SK-N-SH treated with all-trans-retinoic acid at 6 μM for 48 hours (cell line): ENCODE measurements at places on chromosomes 2 and 18.

- no peak for ATAC-seq
Measured at GRCh38 chr2:121066526-121066925, 218.5 kb downstream of the TFCP2L1 start.

- peak; percentile 94 for ATAC-seq
Measured at GRCh38 chr18:28399781-28400362, 222.9 kb upstream of the CDH2 start.

DNA sequence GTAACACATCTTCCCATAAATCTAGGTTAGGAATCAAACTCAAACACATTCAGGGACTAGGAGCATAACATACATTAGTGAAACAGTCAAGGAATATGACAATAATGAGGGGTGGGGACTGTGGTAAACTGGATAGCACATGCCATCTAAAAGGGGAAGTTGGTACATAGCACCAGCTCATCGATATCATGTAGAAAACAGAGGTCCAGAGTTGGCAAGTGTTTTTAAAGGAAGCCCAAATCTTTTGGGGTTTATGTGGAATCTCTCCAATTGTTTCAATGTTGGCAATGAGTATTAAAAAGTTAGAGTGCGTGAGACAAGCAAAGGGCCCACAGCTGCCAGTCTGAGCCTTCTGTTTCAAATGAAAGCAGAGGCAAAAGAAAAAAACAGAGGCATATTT lies 24.4 kb downstream of the KLF7 start:
- ATAC-seq, result no peak

DNA sequence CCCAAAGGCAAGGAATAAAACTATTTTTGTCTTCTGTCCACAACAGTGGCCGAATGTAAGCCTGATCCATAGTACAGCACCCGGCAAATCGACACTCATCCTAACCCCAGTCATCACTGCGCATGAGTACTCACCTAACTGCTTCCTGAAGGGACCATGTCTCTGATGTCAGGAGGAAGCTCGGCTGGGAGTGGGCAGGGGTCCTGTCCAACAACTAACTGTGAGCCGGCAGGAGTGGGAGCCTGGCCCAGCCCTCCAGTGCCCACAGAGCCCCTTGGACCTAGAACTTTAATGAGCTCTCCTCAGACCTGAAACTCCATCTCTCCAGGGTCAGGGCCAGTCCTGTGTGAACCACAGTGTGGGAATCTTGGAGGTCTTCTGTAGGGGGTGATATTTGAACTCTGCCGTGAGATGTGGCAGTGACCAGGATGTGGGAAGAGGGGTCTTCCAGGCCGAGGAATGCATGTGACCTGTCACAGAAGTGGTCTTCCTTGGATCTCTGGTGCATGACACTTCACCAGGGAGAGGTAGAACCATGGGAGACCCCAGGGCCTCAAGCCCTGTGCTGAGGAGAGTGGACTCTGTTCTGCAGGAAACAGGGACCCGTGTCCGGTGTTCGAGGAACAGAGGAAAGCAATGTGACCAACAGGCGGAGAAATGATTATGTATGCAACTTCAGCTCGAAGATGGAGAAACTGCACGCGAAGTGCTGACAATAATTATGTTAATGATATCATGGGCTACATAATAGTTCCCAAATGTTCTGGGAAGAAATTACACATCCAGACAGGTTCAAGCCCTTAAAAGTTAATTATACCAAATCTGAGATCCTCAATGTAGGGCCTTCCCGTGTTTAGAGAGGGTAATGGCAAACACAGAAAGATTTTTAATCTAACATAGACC lies 240.1 kb upstream of the HDAC4 start:
- no peak for ATAC-seq

GRCh38 chr2:133652398-133652797 lies 84.1 kb upstream of the NCKAP5 start:
- no peak for ATAC-seq

- ATAC-seq, result peak; percentile 48
Measured at GRCh38 chr2:205193125-205193835, 489.0 kb upstream of the NRP2 start.

DNA sequence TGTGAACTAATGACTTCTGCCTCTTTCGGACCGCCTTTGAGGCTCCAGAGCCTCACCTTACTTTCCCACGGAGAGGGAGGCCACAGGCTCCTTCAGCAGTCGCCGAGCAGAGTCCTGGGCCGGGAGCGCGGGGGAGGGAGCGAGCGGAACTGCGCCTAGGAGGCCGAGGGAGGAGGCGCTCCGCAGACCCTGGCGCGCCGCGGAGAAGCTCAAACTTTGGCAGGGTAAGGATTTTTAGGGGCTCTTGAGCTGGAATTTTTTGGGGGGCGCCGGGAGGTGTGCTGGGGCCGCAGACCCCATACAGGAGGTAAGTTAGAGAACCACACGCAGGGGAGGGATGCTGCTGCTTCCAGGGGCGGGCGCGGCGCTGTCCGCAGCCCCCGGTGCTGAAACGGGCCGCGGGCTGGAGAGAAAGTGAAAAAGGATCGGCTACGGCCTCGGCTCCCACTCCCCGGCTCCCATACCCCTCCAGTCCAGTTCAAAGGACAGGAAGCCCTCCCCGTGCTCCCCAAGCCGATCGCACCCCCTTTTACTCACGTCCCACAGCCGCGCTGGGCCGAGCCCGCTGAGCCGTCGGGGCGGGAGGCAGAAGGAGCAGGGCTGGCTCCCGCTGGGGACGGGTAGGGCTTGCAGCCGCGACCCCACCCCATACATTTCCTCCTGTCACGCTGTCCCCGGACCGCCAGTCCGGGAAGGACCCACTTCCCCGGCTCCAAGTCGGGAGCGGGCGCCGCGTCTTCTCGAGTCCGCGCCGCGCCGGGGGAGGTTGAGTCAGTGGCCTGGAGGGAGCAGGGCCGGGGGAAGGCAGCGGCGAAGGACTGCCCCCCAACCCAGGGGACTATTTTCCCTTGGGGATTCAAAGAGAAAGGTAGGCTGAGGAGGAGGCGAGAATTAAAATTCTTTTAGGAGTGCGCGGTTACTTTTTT lies at the start of gene CNGA3:
CNGA3 (plus strand) TSS at position 146 of the 926 bp plus-strand sequence. CDS start 23,520 bp downstream, outside the sequence.
- peak; percentile 69 for ATAC-seq

DNA sequence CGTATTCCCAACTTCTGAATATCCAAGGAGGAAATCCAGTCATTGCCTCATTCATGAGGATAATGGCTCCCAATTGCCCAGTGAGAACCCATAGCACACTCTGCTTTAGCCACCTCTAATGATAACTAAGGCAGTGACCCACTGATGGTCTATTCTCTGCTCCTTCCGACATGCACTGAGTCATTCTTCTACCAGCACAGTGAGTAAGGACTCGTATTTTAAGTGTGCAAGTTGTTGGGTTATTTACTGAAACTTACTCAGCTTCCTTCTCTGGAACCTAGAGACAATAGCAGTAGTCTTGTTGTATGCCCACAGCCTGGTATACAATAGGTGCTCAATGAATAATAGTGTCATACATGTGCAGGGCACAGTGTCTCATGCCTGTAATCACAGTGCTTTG lies 81.1 kb upstream of the ZNF397 start:
- ATAC-seq, result no peak

DNA sequence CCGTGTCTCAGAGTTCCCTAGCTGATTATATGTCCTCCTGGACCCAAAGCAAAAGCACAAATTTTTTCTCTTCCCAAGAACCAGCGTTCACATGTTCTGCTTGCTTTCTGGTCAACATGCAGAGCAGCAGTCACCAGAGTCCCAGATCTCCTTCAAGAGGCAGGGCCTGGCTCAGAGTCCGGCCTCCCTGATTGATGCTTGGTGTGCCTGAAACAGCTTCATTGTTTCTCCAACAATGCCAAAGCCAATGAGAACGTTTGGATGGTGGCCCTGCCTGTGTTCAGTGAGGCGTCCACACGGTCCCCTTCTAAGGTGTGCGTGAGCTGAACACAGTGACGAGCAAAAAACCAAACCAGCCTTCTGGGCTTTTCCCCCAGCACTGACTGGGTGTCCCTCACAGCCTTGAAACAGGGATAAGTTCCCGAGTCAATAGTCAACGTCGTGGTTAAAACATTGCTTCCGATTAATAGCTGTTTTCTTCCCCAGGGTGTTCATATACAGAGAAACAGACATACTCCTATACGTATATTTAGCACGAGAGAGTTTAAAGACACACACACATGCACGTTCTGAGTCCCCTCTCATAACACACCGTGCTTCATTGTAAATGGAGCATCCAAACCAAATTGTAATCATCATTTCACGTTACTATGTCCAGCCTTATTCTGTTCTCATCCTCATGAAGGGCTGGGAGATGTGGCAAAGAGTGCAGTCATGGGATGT lies 19.3 kb upstream of the POU3F3 start:
- no peak for ATAC-seq

GRCh38 chr2:7429733-7430132 lies 512.5 kb downstream of the RNF144A start:
- ATAC-seq, result peak; percentile 67

DNA sequence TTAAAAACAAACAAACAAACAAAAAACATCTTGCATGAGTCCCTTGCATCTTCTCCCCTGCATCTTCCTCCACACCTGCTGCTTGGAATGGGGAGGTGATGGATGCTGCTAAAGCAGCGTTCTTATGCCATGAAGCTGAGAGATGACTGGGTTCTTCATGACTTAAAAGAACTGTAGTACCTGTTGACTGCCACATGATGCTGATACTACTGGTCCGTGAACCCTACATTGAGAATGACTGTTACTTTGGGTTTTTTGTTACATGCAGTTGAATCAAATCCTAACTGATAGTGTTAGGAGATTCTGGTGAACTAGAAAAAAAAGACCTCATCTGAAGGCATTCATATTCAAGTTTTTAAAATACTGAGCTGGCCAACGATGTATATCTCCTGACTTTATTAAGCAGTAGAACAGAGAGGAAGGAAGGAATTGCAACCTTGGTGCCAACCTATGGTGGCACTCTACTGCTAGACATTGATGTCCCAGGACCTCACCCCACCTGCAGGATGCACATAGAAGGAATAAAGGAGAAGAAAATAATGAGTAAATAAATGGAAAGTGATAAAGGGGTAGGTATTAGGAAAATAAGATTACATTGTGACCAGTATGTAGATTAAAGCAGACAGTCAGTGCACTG lies 63.2 kb upstream of the SPAG16 start:
- ATAC-seq, result no peak; the same call in 1 of the 3 replicates

DNA sequence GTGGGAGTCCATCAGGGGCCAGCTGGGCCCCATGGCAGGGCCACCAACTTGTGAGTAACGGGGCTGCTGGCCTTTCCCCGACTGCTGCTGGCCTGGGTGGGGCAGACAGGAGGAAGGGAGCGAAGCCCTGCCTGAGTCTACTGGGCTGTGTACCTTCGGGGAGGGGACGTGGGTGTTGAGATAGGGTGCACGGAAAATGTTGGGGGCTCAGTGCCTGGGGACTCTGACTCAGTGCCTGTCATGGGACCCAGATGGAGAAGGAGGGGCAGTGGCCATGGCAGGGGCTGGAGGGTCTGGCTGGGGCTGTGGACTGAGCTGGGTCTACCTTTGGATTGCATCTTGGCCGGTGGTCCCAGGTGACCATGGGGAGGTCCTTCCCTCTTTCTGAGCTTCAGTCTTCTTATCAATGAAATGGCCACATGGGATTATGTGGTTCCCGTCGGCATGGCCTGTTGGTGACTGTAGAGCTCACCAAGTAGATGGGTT lies 4.0 kb downstream of the SLC4A3 start:
- no peak for ATAC-seq

DNA sequence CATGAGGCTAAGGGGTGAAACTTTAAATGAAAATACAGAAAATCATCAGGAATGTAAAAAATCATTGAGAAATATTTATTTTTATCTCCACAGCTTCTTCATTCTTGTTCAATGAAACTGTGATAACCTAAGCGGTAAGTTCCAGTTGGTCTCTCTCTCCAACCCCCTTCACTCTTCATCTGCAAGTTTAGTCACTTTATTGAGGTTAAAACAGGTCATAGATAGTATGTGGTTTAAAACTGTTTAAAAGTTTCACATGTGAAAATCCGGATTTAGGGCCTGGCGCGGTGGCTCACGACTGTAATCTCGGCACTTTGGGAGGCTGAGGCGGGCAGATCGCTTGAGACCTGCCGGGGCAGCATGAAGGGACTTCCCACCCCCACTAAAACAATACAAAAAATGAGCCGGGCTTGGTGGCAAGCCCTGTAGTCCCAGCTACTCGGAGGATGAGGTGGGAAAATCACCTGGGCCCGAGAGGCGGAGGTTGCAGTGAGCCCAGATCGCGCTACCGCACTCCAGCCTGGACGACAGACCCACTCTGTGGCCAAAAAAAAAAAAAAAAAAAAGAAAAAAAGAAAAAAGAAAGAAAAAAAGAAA lies 1.6 kb upstream of the PHLPP1 start:
- no peak for ATAC-seq

DNA sequence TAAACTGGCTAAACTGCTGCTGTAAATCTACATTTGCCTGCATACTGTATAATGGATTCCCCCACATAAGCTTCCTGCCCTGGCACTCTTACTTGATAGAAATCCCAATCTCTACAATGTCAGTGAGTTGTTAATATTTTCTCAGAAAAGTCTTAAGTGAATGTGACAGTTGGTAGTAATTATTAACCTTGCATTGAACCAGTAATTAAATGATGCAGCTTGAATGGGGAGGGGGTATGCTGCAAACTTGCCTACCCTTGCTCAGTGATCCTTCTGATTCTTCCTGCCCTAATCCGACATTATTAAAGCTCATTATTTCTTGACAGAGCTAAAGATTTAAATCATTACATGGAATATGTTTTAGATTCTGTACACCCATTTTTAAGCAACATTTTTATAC lies 119.0 kb upstream of the CDH7 start:
- ATAC-seq, result no peak

GRCh38 chr18:28365411-28365831 lies 188.5 kb upstream of the CDH2 start:
- peak; percentile 78 for ATAC-seq

DNA sequence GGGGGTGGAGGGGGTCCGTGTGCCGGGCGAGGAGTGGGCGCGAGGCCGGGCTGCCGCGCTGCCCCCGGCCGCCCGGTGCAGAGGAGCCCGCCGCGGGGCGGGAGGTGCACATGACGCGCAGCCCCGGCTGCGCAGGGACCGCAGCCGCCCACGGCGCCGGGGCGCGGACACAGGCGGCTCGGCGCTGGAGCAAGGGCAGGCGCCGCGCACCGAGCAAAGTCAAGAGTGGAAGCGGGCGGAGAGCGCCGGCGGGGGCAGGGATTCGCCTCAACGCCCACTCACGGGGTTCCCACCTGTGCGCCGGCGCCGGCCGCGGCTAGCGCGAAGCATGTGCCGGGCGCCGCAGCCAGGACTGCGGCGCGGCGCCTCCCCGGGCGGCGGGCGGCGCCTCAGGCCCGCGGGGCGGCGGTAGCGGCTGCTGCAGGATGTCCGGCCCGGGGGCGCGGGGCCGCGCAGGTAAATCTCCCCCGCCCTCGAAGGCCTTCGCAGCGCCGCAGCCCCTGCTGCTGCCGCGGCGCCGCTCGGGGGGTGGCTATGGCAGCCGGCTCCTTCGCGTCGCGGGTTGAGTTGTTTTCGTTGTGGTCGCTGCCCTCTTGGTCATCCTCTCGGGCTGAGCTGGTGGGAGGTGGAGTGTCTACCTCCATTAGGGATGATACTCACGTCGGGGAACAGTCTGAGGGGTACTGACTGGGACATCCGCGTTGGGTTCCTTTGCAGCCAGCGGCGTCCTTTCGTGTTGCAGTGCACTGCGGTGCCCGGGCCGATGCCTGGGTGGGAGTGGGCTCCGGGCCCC lies 216.3 kb upstream of the DTNA start:
- peak; percentile 82 for ATAC-seq
